ENCODE measurements at places on chromosomes 12 and 14. TPM values are rescaled to one million over a fixed set of nuclear protein-coding genes. Genes with fewer than 3 reads are reported as not detected.

Gene CEBPE
- total RNA-seq: not detected

Gene ANG
- total RNA-seq: 20.1 TPM

Gene FKBP11
- total RNA-seq: 7.5 TPM

Gene TMED10
- total RNA-seq: 93.1 TPM

Gene CLEC7A
- total RNA-seq: 6.6 TPM

Gene SIX6
- not detected for total RNA-seq

Gene ERBB3
- total RNA-seq: 516 TPM

Gene TAS2R10
- total RNA-seq: not detected

Gene NGB
- not detected for total RNA-seq

Gene CACNB3
- total RNA-seq: 33.0 TPM
